RCC 7860 (cell line): ENCODE measurements at places on chromosomes 16 and 17.

DNA sequence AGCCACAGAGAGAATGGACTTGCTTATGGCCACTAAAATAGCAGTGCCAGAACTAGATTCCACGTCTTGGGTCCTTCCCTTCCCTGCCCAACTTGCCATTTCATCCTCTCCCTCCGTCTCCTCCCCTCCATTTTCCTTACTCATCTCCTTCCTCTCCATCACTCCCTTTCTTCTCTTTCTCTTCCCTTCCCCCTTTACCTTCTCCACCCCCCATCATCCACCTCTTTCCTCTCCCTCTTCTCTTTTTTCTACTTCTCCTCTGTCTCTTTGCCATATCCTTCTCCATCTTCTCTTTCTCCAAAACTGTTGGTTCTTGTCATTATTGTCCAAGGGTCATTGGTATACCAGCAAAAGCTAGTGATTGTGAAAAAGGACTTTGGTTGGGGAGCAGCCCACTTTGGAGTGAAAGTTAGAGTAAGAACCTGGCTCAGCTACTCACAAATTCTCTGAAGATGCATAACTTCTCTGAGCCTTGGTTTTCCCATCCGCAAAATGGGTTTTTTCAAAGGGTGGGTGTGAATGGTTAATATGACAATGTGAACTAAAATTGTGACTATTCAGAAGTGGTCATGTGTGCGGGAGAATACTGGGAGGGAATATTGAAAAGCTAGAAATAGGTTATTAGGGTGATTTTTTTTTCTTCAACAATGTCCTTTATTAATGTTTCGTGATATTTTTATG is 393.8 kb downstream of the XYLT1 start:
- DNase-seq = no peak

DNA sequence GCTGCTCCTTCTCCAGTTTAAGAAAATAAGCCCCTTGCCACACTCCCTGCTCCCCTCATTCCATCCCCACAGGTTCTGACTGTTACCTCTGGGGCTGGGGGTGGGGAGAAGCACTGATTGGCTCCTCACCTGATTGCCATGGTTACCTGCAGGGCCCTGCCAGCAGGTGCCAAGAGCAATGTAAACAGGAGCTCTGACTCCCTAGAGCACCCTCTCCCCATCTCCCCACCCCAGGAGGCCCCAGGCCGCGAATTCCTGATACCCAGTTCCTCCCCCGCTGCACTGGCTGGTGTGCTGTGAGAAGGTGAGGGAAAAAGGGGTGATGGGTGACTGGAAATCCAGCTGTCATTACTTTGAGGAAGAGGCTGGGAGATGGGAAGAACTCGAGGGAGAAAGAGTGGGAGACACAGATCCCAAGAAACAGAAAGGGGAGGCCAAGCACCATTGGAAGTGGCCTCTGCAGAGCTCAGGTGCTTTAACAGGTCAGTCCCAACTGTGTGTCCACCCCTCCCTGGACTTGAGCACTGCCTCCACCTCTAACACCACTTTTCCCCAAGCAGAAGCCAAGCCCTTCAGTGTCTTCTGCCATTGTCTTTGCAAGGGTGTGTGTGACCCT is 4.5 kb downstream of the PCGF2 start:
- no peak for DNase-seq

DNA sequence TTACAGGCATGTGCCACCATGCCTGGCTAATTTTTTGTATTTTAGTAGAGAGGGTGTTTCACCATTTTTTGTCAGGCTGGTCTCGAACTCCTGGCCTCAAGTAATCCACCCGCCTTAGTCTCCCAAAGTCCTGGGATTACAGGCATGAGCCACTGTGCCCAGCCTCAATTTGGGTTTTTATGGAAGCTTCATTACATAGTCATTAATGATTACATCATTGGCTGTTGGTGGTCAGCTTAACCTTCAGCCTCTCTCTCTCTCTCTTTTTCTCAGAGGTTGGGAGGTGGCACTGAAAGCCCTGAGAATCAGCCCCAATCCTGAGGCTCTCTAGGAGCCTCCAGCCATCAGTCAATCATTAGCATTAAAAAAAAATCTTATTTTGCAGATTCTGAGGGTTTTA is 45.3 kb downstream of the C17orf58 start:
- DNase-seq = no peak

DNA sequence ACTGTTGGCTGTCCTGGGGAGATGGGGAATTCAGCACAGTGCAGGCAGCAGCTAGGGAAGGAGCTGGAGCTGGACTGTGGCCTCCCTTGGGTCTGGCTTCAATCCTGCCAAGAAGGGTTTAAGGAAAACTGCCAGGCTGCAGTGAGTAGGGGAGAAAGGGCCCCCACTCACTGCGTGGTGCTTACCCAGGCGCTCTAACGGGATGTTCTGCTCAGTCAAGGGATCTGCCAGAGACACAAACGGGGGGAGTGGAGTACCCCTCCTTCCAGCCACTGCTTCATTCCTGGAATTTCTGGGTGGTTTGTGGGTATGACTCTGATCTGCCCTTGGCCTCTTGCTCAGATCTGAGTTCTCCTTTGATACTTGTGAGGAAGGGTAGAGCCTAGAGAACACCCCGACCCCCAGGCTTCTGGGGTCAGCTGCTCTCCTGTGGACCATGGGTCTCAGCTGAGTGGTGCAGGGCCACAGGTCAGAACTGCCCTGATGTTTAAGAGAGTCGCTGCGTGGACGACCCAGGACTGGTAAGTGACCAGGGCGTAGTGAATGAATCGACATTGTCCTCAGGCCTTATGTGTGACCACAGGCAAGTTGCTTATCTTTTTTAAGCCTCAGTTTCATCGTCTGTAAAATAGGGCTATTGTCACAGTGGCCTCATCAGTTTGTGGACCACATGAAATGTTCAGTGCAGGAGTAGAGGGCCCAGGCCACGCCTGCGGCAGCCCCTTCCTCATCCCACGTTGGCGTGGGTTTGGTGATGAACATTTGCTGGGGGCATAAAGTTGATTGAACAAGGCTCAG is 9.6 kb downstream of the CRISPLD2 start:
- peak; percentile 88 for DNase-seq

DNA sequence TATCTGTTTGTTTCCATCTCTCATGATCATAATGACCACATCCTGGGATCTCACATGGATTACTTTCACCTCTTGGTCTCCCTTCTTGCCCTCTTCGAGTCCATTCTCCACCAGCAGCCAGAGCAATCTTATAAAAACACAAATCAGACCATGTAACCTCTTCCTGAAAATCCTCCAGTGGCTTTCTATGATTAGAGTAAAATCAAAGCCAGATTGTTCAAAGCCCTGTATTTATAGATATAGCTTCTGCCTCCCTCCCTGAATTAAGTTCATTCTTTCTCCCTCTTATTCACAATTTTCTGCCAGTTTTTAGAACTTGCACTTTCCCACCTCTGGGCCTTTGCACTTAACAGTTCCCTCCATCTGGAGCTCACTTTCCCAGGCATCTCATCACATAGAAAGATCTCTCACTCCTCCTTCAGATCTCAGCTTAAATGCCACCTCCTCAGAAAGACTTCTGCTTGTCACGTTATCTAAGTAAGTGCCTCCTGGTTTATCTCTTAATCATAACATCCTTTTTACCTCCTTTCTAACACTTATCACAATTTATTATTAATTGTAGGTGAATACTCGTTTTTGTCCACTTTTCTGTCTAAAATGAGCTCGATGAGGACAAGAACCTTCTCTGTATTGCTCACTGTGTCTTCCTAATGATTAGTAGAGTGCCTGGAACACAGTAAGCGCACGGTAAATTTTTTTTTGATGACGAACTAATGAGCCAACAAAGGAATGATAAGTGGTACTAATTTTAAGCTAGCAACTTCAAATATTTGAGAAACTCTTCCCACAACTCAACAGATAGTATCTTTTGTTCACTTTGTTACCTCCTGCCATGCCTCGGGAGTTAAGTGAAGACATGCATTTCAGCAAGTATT is 80.5 kb downstream of the CYB561 start:
- DNase-seq = no peak

DNA sequence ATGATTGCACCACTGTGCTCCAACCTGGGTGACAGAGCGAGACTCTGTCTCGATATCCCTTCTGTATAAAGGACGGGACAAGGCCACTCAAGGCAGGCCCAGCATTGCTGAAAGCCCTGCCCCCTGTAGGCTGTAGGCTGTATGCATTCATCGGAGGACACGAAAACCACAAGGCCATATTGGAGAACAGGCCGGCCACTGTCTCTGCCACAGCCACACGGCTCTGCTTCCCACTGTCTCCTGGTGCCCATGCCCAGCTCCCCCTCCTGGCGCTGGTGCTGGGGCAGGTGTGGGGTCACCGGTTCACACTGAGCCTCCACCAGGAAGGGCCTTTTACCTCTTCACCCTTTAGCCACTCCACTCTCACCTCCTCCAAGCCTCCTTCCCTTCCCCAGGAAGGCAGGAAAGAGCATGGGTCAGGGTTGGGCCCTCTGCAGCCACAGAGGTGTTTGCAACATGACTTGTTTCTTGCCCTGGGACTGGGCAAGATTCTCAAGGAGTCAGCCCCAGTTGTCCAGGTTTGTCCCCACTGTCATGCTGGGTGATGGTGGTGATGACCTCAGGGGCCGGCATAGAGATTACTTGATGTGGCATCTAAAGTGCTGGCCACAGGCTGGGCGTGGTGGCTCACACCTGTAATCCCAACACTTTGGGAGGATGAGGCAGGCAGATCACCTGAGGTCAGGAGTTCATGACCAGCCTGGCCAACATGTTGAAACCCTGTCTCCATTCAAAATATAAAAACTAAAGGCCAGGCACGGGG is 5.3 kb upstream of the NTN3 start:
- DNase-seq = no peak

DNA sequence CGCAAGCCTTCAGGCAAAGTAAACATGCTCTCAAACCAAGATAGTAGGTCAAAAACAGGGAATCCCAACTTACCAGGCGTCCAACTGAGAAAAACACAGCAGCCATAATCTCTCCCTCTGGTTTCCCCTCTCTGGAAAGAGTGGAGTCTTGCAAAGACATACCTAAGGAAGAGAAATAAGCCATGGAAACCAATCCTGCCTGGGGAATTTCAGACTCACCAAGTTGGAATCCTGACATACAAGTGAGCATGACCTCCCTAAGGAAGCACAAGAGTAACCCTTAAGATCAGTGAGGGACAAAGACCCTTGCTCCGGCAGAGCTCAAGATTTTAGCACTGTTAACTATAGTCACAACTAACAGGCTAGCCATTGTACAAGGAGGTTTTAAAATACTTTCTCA is 4.1 kb downstream of the ZNF624 start:
- DNase-seq = no peak

DNA sequence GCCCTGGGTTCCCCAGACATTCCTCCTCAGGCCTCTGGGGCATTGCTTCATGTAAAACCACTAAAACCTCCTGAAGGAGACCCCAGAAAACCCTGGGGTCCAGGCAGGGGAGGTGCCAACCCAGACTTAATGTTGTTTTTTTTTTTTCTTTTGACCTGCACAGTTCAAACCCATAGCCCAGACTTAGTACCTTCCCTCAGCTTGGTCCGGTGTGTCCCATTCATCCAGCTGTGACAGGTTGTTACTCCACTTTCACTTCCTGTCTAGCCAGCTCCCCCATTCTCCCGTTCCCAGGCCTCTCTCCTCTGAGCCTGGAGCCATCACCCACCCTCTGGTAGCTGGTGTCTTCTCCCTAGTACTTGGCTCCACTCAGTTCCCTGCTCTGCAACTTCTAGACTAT is 4.8 kb downstream of the CDR2L start:
- no peak for DNase-seq

- DNase-seq = no peak
These were observed 255.8 kb downstream of the SEC14L1 start for GRCh38 chr17:77396610-77397009.

DNA sequence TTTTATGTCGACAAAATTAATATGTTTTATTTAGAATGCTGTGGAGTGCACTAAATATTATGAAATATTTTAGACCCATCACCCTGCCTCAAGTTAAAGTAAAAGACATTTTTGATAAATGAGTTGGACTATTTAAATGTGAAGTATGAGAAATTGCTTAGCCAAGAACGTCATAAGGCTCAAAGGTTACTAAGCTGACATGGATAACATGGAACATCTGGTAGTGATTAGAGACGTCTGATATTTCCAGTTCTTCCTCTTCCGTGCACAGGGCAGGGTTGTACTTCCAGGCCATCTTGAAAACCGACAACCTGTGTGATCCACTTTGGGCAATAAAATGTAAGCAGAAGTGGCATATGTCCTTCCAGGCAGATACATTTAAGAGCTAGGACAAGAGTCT is 7.2 kb upstream of the CCL8 start:
- DNase-seq = no peak

GRCh38 chr17:42277342-42277712 is 1.1 kb upstream of the STAT5B start:
- DNase-seq = no peak

DNA sequence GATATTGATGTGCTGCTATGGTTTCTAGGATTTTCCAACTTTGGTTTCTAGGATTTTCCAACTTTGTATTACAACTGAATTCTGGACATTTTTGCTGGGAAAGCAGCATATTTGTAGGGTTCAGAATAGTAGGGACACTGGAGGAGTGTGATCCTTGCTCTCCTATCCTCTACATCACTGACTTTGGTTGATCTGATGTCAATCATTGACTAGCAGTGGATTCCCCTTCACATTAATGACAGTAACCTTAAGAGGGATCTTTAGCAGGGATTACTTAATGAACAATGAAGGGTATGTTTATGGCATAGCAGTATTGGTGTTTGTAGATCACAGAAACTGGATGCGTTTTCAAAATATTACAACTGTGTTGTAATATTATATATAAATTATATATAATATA is 67.4 kb downstream of the MAP2K4 start:
- DNase-seq = no peak
